ENCODE measurements at places on chromosomes 11 and 22.

GRCh38 chr11:64804346-64805210 is 1.6 kb upstream of the MAP4K2 start:
- DNase-seq, result no peak

DNA sequence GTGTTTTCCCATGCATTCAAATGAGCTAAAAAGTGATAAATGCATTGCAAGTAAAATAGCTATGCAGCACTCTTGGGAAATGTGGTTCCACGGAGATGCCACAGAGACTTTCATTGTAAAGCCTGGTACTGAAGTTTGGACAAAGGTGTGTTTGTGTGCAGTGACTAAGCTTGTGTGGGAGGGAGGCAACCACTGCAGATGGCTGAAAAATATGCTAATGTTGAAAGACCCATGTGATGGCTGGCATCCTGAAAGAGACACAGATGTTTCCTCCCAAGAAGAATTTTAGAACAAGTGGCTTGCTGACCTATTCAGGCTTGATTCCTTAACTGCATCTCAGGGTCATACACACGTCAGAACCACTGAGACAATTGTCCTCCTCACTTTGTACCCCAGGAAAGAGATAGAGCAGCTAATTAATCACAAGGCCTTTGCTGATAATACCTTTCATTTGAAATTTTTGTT is 73.8 kb downstream of the FAM76B start:
- DNase-seq, result no peak

DNA sequence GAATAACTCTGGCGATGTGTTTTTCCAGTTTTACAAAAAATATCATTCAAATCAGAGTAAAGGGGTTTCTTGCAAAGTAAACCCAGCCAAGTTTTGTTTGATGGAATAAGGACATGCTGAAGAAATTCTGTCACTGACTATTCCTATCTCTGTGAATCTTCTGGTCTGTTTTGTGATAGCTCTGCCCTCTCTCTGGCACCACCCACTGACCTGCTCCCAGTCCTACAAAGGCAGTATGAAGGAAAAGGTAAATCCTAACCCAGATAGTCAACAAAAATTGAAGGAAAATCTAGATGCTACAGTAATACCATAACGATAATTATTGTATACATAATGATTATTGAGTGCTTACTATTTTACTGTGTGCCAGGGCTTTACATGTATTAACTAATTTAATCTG is 76.3 kb upstream of the TP53AIP1 start:
- DNase-seq, result no peak

DNA sequence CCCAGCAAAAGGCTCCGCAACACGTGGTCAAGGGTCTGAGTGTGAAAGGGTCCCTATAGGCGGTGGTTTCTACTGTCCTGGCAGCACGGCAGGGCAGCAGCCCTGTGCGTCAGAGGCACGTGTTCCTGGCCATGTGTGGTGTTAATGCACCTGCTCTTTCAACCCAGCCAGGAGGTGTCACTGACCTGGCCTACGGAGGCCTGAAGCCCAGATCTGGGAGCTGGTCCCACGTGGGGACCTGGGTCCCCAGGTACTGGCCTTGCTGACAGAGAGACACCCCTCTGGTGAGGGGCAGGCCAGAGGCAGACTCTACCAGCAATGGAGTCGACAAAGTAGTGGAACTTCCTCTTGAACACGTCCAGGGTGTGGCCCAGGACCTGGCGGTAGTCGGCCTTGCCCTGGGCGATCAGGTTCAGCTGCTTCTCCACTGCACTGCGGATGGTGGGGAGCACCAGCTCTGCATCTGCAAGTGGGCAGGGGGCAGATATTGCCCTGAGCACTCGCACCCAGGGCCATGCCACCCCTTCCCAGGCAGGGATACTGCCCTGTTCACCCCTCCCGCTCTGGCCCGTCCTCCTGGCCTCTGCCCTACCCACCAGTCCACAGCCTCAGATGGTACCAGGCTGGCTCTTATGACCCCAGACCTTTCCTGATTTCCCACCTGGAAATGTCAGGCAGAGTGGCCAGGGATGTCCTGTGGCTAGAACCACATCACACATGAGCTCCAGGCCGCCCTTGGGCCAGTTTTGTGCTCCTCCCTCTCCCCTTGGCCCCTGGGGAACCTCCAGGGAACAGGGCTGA is 6.8 kb upstream of the PPM1F start:
- DNase-seq, result no peak

- DNase-seq, result no peak
Measured at GRCh38 chr22:32665676-32666075, 135.8 kb upstream of the TIMP3 start.

DNA sequence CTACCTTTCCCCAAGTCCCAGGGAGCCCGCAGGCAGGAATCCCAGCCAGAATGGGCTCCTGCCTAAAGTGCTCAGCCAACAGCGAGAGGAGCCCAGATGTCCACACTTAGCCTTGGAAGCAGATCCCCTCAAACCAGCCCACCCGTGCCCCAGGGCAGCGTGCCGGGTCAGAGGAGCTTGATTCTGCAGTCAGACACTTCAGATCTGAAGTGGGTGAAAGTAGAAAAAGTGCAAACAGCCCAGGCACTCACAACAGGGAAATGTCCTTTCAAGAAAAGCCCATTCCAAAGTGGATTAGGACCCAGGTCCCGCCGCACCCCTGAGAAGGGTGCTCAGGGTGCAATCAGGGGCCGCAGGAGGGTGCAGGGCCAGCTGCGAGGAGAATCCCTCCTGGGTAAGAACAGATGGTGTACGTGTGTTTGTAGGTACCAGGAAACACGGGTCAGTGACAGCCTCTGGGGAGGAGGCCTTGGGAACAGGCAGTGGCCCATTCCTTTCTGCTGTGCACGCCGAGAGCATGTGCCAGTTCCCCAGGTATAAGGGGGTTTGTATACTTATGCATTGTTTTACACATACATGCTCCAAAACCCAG is 17.7 kb downstream of the ELFN2 start:
- DNase-seq, result no peak
